EH (cell line): ENCODE measurements at places on chromosomes 1 and 21.
A peak's percentile ranks its signal among the peaks of the same experiment; 100 is the strongest.

GRCh38 chr1:206657751-206658150 is 22.4 kb downstream of the DYRK3 start:
- DNase-seq, result no peak

DNA sequence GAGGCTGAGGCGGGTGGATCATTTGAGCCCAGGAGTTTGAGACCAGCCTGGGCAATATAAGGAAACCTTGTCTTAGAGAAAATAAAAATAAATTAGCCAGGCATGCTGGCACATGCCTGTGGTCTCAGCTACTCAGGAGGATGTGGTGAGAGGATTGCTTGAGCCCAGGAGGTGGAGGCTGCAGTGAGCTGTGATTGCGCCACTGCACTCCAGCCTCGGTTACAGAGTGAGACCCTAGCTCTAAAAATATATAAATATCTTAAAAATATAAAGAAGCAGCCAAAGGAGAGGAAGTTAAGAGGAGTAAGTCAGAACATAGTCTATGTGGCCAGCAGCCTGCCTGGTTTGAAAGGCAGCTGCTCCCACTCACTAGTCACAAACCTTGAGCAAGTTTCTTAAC is 4.5 kb upstream of the IL10RB start:
- peak; percentile 83 for DNase-seq

DNA sequence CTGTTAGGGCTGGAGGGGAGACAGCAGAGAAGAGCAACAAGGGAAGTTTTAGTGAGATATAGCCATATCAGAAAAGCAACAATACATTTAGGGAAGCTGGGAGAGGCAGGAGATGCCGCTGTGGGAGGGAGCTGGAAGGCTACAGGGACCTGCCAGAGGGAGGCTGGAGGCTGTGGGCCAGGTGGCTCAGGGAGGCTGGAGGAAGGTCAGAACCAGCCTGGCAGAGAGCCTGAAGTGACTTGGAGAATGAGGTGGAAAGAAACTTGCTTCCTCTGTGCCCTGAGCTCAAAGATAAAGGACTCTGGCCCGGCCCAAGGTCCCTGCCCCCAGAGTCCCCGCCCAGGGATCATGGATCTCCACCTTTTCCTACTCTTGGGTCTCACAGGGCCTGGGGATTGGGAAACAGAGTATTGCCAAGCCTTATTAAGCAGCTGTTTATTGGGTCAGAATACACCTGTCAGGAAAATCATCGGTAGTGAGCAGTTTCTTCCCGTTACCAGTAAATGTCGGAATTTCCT is 85.9 kb downstream of the KIF26B start:
- DNase-seq, result no peak

DNA sequence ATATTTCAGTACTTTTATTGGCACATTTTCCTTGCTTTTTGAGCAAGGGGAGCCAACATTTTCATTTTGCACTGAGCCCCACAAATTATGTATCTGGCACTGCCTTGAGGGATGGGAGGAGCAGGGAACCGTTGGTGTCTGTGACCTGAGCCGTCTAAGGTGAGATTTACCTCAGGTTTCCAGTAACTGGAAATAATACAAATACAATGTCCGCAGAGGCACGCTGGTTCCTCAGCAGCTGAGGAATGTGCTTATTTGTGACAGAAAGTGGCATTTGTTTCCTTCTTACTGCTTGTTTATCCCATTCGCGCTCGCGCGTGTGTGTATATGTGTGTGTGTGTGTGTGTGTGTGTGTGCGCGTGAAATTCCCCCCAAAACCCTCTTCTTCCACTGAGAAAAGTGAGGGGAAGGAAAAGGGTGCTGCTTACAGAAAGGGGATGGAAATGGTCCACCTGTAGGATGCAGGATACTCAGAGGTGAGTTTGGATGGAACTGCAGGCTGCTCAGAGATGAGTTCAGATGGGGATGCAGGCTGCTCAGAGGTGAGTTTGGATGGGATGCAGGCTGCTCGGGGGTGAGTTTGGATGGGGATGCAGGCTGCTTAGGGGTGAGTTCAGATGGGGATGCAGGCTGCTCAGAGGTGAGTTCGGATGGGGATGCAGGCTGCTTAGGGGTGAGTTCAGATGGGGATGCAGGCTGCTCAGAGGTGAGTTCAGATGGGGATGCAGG is 30.2 kb upstream of the SLAMF1 start:
- DNase-seq, result no peak

- DNase-seq, result no peak
These were observed 53.8 kb downstream of the PTGER3 start for GRCh38 chr1:70993798-70994197.

GRCh38 chr1:118990513-118991152 is 2.5 kb upstream of the TBX15 start:
- no peak for DNase-seq

GRCh38 chr21:21085206-21085605 is 87.0 kb downstream of the NCAM2 start:
- no peak for DNase-seq

GRCh38 chr1:43431676-43432075 is 22.1 kb downstream of the HYI start:
- DNase-seq, result no peak

GRCh38 chr1:230188826-230189225 is 121.8 kb downstream of the GALNT2 start:
- DNase-seq, result no peak
